ENCODE measurements at places on chromosomes 3 and 15.

GRCh38 chr3:48820612-48821324, 26.9 kb downstream of the PRKAR2A start:
- DNase-seq = peak; percentile 51

DNA sequence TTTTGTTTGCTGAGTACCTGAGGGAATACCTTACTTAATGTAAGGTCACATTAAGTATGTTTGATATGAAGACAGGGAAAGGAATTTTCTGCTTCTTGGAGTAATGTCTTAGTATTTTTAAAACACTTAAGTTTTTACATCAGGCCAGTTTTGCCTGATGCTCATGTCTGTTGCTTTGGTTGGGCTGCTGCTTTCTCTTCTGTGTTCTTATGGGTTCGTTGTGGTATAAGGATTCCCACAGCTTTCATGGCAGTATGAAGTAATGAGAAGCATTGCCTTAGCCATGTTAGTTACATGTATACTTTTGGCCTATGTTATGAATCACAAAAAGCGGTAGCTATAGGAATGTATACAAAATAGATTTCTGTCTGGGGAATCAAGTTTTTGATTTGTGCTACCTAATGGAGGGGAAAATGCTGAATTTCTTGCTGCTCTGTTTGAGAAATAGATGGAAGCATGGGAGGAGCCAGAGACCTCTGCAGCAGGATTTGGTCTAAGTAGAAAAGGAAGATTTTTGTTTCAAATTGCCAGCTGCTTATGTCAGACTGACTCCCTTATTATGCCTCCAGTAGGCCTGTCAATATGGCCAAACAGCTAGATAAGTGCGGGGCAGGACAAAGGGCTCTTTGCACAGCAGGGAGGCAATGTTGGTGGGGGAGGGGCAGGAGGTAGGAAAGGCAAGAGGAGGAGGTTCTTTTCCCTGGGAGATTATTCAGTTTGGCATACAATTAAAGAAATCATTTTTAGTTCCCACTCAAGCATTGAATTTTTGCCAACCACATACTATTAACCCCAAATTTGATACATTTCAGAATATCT, 5.2 kb downstream of the SETD5 start:
- DNase-seq = peak; percentile 39

- no peak for DNase-seq
These were observed 258.0 kb upstream of the CTDSPL start for GRCh38 chr3:37603722-37604121.

DNA sequence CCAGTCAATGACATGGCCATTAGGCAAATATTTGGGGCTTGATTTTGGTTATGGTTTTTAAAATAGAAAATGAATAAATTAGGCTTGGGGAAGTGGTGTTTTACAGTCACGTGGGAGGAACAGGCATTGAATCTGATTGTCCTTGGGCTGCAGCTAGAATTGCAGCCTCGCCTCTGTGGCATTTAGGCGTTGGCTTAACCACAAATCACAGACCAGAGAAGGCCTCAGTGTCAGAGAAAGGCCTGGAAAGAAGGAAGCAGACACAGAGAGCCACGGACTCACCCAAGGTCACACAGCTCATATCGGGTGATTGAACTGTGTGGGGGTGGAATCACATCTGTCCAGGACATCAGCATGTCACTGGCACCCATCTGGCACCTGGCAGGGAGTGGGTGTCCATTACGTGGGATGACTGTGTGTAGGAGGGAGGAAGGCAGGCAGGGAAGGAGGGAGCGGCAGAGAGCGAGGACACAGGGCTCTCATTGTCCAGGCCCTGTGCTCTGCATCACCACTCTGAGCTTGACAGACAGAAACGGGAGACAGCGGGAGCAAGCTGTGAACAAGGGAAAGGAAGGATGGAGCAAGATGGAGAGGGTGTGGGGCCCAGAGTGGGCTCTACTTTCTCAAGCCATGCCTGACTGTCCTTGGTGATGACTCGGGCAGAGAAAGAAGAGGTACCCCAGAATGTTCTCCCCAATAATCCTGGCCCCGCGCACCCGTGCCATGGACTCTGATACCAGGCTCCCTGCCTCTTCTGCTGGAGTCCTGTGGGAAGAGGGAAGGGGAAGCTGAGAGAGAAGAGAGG, 186.4 kb downstream of the FAM43A start:
- peak; percentile 18 for DNase-seq

GRCh38 chr15:65996901-65997300, 127.6 kb downstream of the RAB11A start:
- DNase-seq = no peak

Measured in astrocyte of the spinal cord (primary cell).